Activated CD8-positive, alpha-beta memory T cell treated with anti-CD3 and anti-CD28 coated beads for 48 hours (primary cell): ENCODE measurements at places on chromosomes 2 and 18.

DNA sequence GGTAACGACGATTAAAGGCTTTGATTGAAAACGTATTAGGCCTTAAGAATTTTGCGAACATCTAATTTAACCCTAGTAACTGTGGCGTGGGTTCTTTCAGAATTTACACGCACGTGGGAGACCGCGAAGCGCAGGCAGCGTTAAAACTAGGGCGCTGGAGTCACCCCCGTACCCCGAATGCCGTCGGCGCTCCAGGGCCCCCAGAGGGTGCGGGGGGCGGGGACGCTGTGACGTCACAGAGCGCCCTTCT, 673 bp upstream of the SMCHD1 start:
- no peak for DNase-seq

GRCh38 chr2:224658780-224659405, 57.3 kb downstream of the CCDC195 start:
- no peak for DNase-seq

GRCh38 chr2:158024288-158024898, 77.3 kb upstream of the UPP2 start:
- peak; percentile 15 for DNase-seq

- no peak for DNase-seq
Measured at GRCh38 chr2:209230560-209230959, 193.3 kb upstream of the MAP2 start.

- DNase-seq: no peak
Measured at GRCh38 chr2:228878138-228878537, 392.9 kb downstream of the PID1 start.

DNA sequence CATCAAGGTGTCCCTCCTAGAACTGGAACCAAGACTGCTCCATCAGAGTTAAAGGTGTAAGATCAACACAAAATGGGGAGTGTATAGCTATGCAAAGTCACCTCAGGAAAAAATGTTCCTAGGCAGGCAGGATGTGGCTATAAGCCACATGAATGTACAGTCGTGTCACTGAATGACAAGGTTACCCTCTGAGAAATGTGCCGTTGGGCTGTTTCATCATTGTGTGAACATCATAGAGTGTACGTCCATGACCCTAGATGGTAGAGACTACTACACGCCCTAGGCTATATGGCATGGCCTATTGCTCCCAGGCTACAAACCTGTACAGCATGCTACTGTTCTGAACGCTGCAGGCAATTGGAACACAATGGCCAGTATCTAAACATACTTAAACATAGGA, 24.5 kb downstream of the TYMS start:
- peak; percentile 27 for DNase-seq

DNA sequence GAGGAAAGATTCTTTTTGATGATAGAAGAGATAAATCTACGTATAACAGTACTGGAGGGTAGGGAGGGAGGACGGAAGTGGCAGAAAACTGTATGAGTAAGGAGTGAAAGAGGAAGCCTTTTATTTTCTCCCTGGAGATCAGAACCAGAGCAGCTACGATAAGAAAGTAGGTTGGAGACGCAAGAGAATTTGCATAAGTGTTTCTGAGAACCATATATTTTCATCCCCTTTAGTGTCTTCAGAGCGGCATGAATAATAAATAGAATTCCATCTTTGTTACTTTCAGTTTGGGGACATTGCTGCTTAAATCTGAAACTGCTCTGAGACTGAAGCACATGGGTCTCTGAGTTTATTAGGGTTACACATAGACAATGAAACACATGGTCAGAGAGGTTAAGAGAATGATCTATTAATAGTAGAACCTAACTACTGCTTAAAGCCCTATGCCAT, 230.2 kb upstream of the TNP1 start:
- DNase-seq: no peak

DNA sequence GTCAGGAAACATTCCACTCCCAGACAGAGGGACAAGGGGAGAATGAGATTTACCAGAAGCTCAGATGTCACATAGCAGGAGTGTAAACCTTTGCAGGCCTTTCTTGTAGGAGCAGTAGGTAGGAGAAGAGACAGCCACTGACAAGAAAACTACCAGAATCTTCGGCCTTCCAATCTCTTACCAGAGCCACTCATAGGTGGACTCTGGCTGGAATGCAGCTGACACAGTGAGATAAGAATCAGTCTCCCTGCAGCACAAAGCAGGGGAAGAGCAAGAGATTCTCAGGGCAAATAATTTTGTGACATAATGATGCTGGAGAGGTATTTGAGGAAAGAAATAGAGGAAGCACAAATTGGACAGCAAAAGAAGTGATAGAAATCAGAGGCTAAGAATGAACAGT, 1534.5 kb downstream of the DPP10 start:
- no peak for DNase-seq

DNA sequence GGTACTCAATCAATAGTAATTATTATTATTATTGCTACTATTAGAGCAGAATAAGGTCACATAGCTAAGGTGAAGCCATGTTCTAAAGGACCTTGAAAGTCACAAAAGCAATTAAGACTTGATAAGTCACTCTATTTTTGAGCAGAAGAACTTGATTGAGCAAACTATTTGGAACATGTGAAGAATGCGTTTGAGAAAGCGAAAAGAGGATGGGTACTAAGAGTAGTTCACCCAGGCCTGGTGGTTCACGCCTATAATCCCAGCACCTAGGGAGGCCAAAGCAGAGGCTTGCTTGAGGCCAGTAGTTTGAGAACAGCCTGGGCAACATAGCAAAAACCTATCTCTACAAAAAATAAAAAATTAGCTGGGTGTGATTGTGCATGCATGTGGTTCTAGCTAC, 7.2 kb upstream of the RTN4 start:
- DNase-seq: no peak

GRCh38 chr18:64436111-64436510, 287.2 kb upstream of the LINC00305 start:
- DNase-seq: no peak

DNA sequence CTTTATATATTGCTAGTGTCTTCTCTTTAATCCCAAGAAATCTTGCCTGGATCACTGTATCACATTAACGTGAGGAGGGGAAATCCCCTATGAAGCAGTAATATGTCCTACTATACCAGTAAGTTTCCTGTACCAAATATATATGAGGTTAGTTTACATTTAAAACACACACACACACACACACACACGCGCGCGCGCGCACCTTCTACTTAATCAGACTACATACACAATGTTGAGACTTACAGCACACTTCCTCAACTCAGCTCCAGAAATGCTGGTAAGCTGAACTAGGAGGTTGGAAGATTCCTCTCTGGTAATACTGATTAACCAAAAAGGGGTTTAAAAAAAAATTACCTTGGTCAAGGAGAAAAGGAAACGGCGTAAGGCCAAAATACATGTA, 49.3 kb downstream of the USP34 start:
- DNase-seq: no peak

GRCh38 chr2:232387451-232388171, 9.1 kb downstream of the ALPP start:
- DNase-seq: no peak

DNA sequence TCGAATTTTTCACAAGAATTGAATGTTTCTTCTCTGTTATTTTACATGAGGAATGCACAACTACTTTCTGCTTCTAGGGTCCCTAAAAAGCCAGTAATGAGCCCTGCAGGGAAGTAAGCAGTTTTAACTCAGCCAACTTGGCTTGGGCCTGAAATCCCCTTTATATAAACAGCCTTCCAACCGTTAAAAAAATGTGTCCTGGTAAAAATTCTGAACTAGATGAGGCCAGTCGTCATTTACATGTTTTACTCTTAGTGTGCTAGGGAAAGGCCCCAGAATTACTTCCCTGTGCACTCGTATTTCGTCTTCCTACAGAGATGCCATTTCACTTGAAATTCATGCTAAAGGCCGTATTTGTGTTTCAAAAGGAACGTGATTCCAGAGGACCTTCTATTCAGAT, 42.4 kb upstream of the RPE start:
- no peak for DNase-seq

GRCh38 chr2:7037340-7038333, 120.4 kb downstream of the RNF144A start:
- no peak for DNase-seq

- no peak for DNase-seq
Measured at GRCh38 chr2:173254659-173255058, 100.0 kb upstream of the CDCA7 start.

DNA sequence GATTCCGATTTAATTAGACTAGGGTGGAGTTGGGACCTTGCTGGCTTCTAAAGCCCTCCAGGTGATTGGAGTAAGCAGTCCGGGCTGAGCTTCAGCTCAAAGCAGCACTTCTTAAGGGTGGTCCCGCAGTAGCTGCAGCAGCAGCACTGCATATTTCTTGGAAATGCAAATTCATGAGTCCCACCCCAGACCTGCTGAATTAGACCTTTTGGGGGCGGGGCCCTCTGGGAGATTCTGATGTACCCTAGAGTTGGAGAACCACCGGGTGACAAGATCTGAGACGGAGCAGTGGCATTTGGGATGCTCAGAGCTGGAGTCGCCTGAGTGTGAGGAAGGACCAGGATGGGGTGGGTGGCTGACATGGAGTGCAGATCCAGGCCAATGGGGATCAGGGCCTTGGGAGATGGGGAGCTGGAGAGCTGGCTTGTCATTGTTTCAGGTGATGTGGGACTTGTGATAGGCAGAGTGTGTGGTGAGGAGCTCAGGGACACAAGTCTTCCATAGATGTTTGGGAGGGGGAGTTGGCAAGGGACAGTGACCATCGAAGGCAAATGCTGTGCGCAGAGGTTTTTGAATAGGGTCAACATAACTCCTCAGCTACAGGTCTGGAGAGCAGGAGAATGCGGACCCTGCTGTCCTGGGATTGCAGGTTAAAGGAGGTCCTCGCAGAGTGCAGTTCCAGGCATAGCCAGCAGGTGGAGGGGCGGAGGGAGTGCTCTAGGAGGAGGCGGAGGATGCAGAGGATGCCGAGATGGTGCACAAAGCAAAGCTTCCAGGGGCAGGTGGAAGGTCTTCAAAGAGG, 130.9 kb upstream of the RAB12 start:
- DNase-seq: peak; percentile 45

GRCh38 chr18:3383381-3383915, 66.5 kb upstream of the TGIF1 start:
- no peak for DNase-seq

DNA sequence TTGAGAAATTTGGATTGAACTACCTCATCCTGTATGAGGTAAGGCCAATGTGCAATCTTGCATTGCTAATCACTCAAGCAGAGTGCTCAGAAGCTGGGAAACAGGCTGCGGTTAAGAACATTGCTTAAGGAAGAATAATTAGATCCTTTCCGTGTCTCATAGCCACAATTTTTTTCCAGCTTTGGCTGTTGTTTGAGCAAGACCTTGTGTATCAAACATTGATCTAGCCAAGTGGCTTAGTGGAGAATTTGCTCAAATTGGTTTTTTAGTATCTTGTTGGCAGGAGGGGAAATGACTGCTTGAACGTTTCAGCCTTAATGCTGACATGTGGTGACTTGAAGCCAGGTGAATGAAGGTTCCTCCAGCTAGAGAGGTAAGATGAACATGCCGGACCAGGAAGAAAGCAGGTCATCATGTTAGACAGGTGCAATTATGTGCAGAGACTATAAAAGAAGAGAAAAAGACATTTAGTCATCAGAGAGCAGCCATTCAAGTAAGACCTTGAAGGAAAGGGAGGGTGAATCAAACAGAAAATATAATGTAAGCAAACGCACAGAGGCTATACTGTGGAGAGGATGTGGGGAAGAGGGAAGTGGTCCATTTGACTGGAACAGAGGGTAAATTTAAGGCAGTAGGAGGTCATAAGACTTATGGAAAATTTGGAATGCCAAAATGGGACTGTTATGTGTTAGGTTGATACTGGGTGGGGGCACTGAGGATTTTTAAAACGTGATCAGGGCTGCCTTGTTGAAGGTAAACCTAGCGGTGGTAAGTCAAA, 98.9 kb upstream of the CYP1B1 start:
- DNase-seq: no peak

DNA sequence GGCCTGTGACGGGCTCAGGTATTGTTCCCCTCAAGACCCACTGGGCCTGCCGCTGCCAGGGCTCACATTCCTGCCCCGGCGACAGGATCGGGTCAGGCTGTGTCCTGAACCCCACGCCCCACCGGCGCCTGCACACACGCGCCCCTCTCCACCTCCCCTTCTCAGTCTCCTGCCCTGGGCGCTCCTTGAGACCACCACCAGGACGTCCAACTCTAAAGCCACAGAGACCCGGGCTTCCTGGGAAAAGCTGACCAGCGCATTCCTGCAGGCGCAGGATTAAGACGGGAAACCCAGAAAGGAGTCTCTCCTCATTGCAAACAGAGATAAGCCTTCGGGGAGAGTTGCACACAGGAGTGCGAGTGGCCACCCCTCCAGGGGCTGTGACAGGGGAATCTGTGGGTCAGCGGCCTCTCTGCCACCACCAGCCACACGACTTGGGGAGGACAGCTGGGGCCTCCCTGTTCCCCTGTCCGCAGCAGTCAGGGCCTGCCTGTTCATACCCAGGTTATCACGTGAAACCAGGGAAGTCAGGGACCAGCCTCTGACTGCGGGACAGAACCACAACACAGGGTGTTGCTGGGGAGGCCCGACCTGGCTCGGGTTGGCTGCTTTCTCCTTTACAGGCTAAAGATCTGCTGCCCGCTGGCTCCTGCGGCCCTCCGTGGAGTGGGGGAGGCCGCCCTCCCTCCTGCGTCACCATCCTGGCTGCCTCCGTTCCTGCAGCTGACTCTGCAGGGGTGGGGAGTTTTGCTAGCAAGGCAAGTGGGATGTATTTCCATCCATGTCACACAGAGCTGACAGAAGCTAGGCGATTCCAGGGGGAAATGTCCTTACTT, 88.8 kb downstream of the ZCCHC2 start:
- DNase-seq: no peak

DNA sequence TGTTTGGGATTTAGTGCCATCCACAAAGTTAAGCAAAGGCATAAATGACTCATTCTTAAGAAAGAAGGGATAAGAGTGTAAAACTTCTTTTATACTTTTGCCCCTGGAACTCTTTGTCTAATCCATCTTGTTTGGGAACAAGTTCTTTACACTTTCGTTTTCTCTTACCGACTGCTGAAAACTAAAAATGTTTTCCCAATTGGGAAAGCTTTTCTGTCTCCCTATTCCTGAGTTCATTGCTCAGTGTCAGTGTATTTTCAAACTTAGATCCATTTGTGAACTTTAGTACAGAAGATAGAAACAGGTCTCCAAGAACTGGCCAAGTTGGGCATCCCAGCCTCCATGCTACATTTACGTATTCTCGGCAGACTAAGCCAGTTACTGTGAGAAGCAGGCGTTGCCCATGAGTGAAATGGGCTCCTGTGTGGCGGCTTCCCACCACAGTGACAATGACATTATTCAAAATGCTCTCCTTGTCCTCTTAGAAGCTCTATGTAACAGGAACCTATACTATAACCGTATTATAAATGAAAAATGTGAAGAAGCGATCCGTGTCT, 51.7 kb downstream of the TGOLN2 start:
- no peak for DNase-seq

- no peak for DNase-seq
Measured at GRCh38 chr2:44107086-44107740, 61.5 kb upstream of the PPM1B start.

GRCh38 chr2:158412206-158412605, 44.3 kb downstream of the CCDC148 start:
- no peak for DNase-seq

DNA sequence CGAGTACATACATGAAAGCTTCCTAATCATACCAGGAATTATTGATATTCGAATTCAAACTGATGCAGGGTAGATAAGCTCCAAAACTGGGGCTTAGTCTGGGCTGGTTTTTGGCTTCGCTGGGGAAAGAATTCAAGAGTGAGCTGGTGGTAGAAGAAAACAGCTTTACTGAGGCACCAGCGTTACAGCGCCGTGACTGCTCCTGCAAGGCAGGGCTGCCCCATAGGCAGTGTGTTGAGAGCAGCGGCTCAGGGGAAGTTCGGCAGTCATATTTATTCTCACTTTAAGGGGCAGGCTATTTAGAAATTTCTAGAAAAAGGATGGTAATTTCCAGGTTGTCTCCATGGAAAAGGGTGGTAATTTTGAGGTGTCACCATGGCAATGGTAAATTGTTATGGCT, 292.6 kb upstream of the TCF4 start:
- DNase-seq: no peak
